ENCODE measurements at places on chromosomes 16 and 17. TPM values are rescaled to one million over a fixed set of nuclear protein-coding genes. Genes with fewer than 3 reads are reported as not detected.
A peak's percentile ranks its signal among the peaks of the same experiment; 100 is the strongest.

DNA sequence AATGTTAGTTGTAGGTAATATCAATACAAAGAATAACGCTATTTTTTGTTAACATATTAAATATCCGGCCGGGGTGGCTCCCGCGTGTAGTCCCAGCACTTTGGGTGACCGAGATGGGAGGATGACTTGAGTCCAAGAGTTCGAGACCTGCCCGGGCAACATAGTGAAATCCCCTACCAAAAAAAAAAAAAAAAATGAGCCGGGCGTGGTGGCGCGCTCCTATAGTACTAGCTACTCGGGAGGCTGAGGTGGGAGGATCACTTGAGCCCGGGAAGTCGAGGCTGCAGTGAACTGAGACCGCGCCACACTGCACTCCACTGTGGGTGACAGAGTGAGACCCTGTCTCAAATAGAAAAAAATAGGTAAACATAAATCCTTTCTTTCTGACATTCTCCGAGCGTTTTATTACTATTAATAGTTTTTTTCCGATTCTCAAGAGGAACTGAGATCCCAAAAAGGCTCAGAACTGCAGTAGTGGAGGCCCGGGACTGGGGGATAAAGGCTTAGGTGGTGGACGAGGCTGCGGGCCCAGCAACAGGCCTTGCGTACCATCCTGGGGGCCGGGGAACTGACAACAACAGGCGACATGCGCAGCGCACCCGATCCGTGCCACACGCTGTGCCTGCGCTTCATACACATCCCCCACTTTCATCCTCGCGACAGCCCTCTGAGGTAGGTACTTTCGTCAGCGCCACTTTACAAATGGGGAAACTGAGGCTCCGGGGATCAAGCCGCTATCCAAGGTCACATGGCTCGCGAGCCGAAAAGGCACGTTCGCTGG is 919 bp downstream of the N4BP1 start:
- peak; percentile 51 for DNase-seq

DNA sequence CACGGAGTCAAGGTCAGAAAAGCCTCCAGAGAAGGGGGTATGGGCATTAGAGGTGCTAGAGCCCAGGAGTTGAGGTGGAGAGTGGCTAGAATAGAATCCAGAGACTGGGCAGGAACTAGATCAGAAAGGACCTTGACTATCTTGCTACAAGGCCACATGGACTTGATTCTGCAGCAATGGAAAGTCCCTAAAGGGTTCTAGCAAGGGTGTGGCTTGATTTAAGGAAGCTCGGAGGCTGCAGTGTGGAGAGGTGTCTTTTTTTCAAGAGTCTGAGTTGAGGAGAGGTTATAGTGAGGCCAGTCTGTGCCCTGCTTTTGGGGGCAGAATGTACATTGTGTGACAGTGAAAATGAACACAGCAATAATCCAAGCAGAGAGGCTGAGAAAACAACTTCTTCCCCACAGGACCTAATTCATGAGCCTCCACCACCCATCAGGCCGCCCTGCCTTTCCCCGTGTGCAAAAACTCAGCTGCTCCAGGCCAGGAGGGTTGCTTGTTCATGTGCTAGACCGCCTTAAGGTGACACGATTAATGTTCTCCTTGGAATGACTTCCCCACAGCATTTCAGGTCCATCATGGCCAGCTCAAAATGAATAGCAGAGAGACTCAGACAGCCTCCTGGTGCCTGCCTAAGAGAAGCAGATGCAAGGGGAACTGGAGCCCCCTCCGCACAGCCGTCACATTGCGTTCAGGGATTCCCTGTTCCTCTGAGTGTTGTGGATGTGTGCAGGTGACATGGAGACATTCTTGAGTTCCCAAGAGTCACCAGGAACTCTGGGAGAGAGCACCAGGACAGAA is 8.7 kb upstream of the BEAN1 start:
- no peak for DNase-seq

GRCh38 chr16:62035115-62036092 is 834 bp downstream of the CDH8 start:
- no peak for DNase-seq

Gene KCTD19
- not detected for total RNA-seq

- DNase-seq: no peak
Observed at GRCh38 chr17:19302791-19303331, 59.7 kb downstream of the B9D1 start.

- DNase-seq: peak; percentile 93
Observed at GRCh38 chr17:32912218-32912897, 15.6 kb upstream of the TMEM98 start.

DNA sequence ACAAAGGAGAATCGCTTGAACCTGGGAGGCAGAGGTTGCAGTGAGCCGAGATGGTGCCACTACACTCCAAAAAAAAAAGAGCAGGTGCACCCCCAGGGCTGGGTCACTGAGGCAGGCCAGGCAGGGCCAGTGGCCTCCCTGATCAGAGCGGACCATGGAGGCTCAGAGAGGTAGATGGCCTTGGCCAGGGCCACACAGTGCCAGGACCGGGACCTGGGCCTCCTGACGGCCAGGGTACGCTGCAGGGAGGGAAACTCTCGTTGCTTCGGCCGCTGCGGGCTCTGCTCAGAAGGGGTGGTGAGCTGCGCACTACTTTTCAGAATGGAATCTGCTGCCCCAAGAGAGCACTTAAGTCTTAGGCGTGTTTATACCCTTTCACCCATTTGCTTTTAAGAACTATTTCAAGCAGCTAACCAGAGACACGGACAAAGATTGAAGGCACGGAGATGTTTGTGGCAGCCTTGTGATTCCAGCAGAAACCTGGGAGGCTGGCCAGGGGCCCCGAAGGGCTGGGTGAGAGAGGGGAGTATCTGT is 17.1 kb downstream of the MYO1C start:
- DNase-seq: no peak

GRCh38 chr17:59815965-59816364 is 76.8 kb downstream of the TUBD1 start:
- DNase-seq: peak; percentile 38

Gene IRX6
- total RNA-seq: not detected

DNA sequence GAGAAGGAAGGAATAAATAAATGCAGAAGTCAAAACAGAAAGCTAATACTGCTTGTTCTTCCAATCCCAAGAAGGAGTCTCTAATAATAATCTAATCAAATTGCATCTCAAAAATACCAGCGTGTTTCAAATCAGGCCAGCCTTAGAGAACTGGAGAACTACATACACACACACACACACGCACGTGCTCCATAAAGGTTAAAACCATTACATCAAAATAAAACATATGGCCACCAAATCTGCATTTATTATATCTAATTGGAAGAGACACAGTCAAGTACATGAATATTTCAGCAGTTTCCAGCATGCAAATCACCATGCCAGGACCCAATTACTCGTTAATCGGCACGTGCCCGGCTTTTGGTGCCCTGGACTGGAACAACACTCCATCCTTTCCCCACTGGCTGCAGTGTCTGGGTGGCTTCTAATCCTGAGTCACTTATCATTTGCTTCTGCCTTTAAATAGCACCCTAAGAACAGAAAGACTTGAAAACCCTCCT is 20.4 kb upstream of the KDM8 start:
- DNase-seq: no peak

DNA sequence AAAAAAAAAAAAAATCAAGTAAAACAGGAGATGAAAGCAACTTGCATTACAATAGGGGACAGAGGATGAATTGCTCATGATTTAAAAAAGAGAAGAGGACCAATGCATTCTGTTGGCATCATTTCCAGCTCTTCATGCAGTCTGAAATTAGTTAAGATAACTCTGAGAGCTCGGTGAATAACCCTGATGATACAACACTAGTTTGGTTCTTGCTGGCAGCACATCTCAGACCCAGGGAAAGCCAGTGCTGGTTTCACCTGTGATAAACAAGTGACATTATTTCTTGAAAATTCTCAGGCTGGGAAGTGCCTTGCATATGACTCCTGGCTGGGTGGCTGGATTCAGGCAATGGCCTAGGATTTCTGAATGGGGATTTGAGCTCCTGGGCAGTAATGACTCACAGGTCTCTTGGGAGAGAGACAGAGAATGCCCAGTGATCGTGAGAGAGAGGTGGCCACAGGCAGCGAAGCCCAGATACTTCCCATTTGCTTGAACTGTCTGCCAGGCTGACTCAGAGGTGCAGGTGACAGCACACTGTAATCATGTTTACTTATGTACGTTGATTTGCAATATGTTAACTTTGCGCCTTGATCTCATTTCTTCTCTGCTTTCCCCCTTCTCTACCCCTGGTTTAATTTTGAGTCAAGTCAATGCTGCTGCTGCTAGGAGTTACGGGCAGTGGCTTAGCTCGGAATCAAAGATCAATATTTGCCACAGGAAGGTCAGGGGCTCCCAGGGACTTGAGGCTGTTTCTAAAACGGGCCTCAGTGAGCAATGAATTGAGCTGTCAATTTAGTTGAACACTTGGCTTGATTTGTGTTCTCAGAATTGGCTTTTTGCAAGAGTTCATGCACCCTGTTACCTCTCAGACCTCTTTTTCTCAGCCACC is 27.1 kb downstream of the ARSG start:
- peak; percentile 90 for DNase-seq

Gene GLTPD2
- total RNA-seq: 2.2 TPM

- DNase-seq: peak; percentile 28
Observed at GRCh38 chr17:63138713-63139112, 172.7 kb downstream of the TANC2 start.

Gene NXPH3
- total RNA-seq: 1.4 TPM

Gene POLR3E
- total RNA-seq: 20.8 TPM

GRCh38 chr16:47069841-47070584 is 73.7 kb downstream of the NETO2 start:
- no peak for DNase-seq

DNA sequence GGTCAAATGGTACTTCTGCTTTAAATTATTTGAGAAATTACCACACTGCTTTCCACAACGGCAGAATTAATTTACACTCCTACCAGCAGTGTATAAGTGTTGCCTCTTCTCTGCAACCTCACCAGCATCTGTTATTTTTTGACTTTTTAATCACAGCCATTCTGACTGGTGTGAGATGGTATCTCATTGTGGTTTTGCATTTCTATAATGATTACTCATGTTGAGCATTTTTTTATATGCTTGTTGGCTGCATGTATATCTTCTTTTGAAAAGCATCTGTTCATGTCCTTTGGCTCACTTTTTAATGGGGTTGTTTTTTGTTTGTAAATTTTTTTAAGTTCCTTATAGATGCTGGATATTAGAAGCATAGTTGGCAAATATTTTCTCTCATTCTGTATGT is 446.7 kb downstream of the PMP22 start:
- DNase-seq: no peak

- DNase-seq: no peak
Observed at GRCh38 chr17:4588391-4588790, 4.1 kb downstream of the SMTNL2 start.

GRCh38 chr17:32801641-32802040 is 75.3 kb downstream of the MYO1D start:
- DNase-seq: no peak

All from GM23248 (cell line).